Cerebellum (tissue), 4 donors: ENCODE measurements at places on chromosomes 2 and 18.
A peak's percentile ranks its signal among the peaks of the same experiment; 100 is the strongest.

GRCh38 chr2:102841107-102841840, 79.4 kb downstream of the TMEM182 start:
- peak; percentile 68 for DNase-seq

DNA sequence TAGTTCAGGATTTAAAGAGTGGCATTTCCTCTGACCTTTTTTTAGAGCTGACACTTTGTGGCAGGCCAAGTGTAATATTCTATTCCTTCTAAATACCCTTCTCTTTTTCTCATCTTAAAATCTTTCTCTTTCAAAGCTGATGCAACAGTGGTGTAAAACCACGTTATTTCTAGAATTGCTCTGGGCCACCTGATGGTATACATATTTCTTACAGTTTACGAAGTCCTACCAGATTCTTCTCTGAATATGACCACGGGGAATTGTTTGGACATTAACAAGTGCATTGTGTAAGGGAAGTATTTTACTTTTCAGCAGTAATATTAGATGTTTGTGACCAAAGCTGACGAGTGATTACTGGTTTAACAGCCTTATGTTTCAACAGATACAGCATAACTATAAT, 109.9 kb downstream of the PTPRM start:
- no peak for DNase-seq

GRCh38 chr2:12949406-12949805, 232.7 kb downstream of the TRIB2 start:
- no peak for DNase-seq

DNA sequence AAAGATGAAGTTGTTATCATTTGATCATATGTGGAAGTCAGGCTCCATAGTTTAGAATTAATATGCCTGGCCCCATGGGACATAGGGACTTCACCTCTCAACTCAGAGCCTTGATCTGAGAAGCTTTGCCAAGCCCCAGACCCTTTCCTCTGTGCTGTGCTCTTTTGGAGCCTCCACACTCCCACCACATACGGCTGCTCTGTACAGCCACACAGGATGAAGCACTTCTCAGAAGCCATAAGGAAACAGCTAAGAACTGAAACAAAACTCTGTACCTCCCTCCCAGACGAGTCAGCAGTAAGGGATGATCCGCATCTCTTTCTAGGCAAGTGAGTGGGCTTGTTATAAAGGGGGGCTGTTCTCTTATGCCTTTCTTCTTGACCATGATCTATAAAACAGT, 66.5 kb downstream of the CAB39 start:
- DNase-seq: no peak

GRCh38 chr2:134399096-134399495, 145.2 kb downstream of the MGAT5 start:
- DNase-seq: no peak

DNA sequence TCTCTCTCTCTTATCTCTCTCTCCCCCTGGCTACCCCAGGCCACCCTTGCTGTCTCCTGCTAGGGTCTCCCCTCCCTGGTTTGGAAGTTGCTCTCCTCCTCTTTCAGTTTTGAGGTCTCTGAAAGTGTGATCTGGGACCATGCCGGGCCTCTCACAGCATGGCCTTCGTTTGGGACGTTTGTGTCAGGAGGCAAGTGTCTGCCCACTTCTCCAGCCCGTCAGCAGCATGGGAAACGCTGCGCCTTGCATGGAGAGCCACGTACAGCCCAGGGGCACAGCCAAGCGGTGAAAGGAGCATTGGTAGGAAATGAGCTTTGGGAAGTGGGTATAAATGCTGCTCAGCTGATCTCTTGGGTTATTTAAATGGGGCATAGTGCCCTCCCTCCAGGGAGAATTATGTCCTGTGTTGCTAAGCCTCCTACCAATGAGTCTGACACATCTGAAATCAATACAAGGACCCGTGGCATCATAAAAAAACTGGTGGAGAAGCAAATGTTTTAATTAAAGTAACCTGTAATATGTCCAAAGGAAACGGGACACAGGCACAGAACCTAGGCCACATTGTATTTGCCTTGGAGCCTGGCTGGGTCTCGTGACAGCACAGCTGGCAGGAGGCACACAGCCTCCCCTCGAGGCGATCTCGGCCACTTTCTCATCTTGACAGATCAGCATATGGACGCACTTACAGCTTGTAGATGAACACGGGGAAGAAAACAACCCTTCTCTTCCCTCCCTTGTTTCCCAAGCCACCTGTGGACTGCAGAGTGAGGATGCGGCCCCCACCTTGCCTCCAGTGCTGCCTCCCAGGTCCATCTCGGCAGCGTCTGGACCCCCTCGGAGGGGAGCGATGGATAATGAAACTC, 72.7 kb downstream of the SH3RF3 start:
- no peak for DNase-seq

GRCh38 chr2:240902615-240903041, 3.5 kb upstream of the CROCC2 start:
- DNase-seq: no peak

GRCh38 chr2:1898461-1899395, 154.4 kb upstream of the PXDN start:
- no peak for DNase-seq

DNA sequence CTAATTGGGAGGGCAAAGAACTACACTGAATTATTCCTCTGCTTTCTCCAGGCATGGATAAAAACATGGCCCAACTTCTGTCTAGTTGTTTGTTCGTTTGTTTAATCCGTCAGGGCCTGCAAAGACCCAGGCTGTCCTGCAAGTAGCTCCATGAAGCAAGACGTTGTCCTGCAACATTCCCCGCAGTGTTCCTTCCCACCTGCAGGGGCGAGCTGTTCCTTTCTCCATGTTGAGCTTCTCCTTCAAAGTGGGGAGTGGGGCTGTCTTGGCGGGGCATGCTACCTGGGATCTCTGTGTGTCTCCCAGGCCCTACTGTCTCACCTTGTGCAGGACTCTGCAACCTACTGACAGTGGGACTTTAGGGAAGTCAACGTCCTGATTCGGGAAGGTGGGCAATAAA, 264.0 kb upstream of the SMIM21 start:
- no peak for DNase-seq

GRCh38 chr2:112834396-112835037, 2.1 kb downstream of the IL1B start:
- no peak for DNase-seq

- no peak for DNase-seq
Observed at GRCh38 chr2:148201075-148202004, 180.4 kb downstream of the MBD5 start.

DNA sequence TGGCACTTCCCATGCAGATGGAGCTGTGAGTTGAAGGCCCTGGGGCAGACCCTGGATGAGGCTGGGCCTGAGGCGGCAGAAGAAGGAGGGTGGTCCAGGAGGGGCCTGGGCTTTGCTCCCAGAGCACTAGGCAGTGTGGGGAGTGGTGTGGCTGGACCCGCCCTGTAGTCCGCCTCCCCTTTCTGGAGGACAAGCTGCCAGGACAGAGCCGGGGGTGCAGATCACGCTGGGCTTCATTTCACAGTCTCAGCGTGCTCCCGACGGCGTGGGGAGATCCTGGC, 49.8 kb downstream of the PTGR3 start:
- no peak for DNase-seq
